Foreskin melanocyte (primary cell): ENCODE measurements at places on chromosomes 13 and 19.

- no peak for DNase-seq
Observed at GRCh38 chr13:29537736-29538651, 57.5 kb downstream of the SLC7A1 start.

DNA sequence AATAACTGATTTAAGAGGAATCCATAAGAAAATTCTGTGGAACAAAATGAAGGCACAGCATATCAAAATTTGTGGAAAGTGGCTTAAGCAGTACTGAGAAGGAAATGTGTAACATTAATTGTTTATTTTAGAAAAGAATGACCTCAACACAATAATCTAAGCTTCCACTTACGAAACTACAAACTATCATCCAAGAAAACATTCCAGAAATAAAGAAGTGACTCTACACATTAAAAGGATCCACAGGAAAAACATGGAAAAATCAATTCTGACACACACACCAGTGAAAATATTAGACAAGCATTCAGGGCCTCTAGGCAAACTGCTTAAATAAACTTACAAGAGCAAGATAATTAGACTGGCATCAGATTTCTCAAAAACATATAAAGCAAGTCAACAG lies 14.0 kb downstream of the EXOSC8 start:
- no peak for DNase-seq

GRCh38 chr13:43357564-43357963 lies 334.2 kb downstream of the DNAJC15 start:
- no peak for DNase-seq

DNA sequence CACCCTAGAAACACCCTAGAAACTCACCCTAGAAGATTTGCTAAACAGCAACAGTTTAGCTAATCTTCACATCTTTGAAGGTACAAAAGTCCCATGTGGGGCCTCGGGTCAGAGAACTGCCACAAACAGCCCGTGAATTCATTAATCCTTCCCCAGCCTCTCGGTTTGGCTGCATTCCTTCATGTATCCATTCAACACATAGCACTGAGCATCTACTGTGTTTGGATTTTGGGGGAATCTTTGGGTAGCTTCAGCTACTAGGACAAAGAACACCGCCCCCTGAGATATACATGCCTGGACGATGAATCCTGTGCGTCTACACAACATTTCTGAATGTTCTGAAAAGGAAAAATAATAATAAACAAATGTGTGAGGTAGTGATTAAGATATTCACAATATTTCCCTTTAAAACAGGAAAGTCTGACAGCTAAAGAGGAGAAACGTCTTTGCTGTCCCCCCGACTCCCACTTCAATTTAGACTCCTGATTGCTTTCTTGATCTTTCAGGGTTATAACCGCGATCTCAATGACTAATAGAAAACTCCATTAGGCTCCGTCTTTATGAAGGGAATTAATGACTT lies 63.5 kb downstream of the ALOX5AP start:
- no peak for DNase-seq

DNA sequence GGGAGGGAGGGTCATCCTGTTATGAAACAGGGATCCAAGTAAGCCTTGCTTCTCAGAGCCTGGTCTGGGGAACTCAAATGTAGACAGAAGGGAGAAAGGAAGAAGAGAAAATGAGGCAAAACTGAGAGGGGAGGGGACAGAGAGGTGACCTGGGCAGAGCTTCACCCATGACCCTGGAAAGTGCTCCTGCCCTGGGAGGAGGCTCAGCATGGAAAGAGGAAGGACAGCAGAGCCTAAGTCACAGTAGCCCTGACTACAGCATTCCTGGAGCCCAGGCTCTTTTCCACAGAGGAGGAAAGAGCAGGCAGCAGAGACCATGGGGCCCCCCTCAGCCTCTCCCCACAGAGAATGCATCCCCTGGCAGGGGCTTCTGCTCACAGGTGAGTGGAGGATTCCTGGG lies at the start of gene CEACAM3:
TSS of gene CEACAM3 (plus strand) at position 226 of the 400 bp plus-strand sequence. CDS start at position 317, 91 bp downstream.
- no peak for DNase-seq

GRCh38 chr19:7575434-7576040 lies 20.1 kb upstream of the CAMSAP3 start:
- DNase-seq, result peak; percentile 42

DNA sequence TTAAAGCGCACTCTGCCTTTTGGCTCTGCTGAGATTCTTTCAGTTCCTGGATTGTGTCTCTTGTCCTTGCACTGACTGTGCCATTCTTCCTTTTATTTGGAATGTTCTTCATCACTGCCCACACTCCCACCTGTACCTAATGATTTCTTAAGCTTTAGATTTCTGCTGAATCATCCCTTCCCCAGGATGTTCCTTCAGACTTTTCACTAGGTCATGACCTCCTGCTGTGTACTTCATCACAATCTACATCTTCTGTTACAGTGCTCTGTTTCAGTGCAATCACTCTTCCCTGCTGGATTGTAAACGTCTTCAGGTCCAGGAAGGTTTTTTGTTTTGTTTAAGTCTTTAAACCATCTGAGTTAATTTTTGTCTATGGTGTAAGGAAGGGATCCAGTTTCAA lies 281.0 kb downstream of the ATP8A2 start:
- DNase-seq, result no peak

- no peak for DNase-seq
Observed at GRCh38 chr13:51057906-51058305, 53.2 kb downstream of the C13orf42 start.

DNA sequence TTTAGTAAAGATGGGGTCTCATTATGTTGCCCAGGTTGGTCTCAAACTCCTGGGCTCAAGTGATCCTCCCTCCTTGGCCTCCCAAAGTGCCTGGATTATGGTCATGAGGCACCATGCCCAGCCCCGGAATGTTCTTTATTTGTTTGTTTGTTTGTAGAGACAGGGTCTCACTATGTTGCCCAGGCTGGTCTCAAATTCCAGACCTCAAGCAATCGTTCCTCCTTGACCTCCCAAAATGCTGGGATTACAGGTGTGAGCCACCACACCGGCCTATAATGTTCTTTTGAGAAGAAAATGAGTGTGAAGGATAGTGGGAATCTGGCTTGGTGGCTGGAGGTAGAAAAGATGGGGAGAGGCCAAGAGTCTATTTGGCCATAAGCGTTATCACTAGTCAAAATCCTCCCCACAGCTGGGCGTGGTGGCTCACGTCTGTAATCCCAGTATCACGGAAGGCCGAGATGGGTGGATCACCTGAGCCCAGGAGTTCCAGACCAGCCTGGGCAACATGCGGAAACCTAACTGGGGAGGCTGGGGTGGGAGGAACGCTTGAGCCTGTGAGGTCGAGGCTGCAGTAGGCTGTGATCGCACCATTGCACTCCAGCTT lies 5.2 kb upstream of the BBC3 start:
- DNase-seq, result no peak

GRCh38 chr13:40170091-40170490 lies 496.4 kb downstream of the FOXO1 start:
- DNase-seq, result no peak

GRCh38 chr19:6101991-6102390 lies 8.3 kb downstream of the RFX2 start:
- no peak for DNase-seq

GRCh38 chr13:71864094-71864985 lies 2.7 kb downstream of the DACH1 start:
- DNase-seq, result no peak

DNA sequence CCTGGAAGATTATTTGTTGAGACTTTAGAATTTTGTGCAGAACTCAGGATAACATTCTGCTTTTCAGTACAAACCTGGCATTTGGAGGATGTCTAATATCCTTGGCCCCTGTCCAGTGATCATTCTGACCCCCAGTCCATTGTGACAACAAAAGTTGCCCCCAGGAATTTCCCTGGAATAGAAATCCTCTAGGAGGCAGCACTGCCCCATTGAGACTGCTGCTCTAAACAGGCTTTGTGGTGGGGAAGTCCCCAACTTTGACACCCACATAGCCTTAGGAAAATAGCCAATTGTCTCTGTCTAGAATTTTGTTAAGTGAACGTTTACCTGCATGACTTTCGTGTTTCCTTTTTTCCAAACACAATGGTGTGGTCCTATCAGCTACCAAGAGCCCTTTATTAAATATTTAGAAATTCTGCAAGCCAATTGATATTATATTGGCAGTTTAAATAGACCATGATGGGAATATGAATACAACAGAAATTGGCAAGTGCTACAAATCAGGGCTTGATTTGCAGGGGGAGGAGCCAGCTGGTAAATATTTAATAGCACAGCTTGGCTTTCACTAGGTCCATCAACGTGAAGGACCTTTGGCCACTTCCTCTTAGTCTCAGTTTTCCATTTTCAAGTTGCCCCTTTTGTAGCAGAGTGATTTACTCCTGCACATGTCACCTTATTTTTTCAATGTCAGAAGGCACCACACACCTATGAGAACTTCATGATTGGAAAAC lies 451.7 kb downstream of the EFNB2 start:
- no peak for DNase-seq

GRCh38 chr13:26836626-26837025 lies 76.0 kb upstream of the GPR12 start:
- DNase-seq, result no peak

DNA sequence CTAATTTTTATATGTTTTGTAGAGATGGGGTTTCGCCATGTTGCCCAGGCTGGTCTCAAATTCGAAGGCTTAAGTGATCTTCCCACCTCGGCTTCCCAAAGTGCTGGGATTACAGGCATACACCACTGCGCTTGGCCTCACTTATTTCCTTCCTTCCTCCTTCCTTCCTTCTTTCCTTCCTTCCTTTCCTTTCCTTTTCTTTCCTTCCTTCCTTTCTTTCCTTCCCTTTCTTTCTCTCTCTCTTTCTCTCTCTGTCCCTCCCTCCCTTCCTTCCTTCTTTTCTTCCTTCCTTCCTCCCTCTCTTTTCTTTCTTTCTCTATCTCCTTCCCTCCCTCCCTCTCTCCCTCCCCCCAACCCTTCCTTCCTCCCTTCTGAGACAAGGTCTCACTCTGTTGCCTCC lies 36.8 kb downstream of the TRPM4 start:
- no peak for DNase-seq

DNA sequence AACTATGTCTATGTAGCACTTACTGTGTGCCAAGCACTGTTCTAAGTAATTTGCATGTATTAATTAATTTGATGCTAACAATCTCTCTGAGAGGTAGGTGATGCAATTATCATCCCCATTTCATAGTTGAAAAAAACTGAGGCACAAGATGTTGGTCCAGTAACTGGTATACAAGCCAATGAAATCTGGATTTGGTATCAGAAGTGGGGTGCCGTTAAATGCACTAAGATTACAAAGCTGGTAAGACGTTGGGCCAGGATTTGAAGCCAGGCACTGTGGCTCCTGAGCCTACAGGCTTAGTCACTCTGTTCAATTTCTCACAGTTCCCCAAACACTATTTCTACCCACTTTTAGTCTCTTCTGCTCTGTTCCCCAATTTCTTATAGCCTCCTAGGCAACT lies 70.4 kb upstream of the CACNA1A start:
- no peak for DNase-seq

GRCh38 chr13:51613535-51613934 lies 29.3 kb downstream of the WDFY2 start:
- no peak for DNase-seq

DNA sequence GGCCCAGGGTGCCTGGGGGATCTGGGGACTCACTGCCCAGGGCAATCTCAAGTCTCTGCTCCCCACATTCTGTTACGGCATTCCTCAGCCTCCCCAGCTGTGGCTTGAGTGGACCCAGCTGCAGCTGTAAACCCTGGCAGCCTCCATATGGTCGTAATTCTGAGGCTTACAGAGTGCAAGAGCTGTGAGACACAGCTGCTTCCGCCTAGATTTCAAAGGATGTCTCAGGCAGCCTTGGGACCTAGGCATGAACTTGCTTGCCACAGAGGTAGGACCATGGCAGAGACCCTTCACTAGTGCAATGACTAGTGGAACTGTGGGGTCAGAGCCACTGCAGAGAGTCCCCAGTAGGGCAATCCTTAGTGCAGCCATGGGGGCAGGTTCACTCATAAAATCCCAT lies 297.5 kb downstream of the ENOX1 start:
- DNase-seq, result no peak

GRCh38 chr13:77760893-77761292 lies 63.4 kb downstream of the SLAIN1 start:
- DNase-seq, result no peak

DNA sequence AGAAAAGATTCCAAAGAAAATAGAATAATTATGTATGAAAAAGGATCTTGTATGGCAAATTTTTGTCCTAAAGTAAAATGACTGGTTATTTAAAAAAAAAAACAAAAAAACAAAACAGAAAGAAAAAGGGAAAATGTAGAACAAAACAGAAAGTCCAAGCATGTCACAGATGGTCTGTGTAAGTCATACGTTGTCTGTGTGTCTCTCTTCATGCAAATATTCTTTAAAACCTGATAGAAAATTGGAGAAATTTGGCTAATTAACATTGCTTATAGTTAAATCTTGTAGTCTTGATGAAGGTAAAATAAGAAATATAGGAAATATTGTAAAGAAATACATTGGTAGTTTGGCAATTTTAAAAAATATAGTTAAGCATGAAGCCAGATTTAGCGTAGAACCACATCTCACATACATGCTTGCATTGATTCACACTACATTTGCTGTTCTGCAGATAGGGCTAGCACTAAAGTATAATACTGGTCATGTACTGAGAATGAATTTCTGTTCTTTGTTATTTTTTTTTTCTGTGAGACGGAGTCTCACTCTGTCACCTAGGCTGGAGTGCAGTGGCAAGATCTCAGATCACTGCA lies 58.4 kb downstream of the SPRYD7 start:
- DNase-seq, result peak; percentile 6

- no peak for DNase-seq
Observed at GRCh38 chr19:10191347-10191746, 3.4 kb downstream of the DNMT1 start.

- DNase-seq, result no peak
Observed at GRCh38 chr13:107258599-107259187, 690.8 kb upstream of the ARGLU1 start.

- no peak for DNase-seq
Observed at GRCh38 chr13:108220041-108220440, 1.8 kb downstream of the ABHD13 start.

GRCh38 chr13:113533161-113533840 lies 42.8 kb upstream of the DCUN1D2 start:
- no peak for DNase-seq

GRCh38 chr19:10566658-10567410 lies 1.0 kb upstream of the KRI1 start:
- DNase-seq, result no peak

GRCh38 chr19:32165750-32166149 lies 179.7 kb upstream of the ZNF507 start:
- no peak for DNase-seq

- no peak for DNase-seq
Observed at GRCh38 chr13:110339263-110339662, 32.2 kb downstream of the COL4A2 start.

GRCh38 chr13:92994056-92994455 lies 232.6 kb upstream of the GPC6 start:
- no peak for DNase-seq

- peak; percentile 85 for DNase-seq
Observed at GRCh38 chr13:49110122-49110912, 109.8 kb upstream of the MLNR start.

DNA sequence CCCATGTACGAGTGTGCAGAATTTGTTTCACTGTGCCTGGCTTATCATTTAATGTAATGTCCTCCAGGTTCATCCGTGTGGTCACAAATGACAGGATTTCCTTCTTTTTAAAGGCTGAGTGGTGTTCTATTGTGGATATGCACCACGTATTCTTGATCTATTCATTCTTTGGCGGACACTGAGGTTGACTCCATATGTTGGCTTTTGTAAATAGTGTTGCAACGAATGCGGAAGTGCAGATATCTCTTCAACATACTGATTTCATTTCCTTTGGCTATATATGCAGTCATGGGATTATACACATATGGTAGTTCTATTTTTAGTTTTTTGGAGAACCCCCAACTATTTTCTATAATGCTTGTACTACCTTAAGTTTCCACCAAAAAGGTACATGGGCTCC lies 13.0 kb downstream of the OR7A5 start:
- no peak for DNase-seq
